SW 1271 (cell line): ENCODE measurements at places on chromosomes 4 and X.

- DNase-seq: no peak
Observed at GRCh38 chr4:36321176-36321575, 39.8 kb downstream of the DTHD1 start.

DNA sequence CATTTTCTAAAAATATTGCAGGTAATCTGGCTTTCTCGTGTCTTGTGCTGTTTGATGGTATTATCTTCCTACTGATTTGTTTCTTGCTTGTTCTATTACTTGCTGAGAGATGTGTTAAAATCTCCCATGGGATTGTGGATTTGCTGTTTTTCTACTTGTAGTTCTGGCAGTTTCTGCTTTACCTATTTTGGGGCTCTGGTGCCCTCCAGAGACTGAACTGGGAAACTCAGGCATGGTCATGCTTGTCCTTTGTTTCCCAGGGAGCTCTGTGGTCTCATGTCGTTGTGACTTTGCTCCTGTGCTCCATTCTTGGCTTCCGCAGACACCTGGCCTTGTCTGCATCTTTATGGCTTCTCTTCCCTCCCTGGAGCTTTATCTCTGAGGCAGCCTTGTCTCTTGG, 39.5 kb downstream of the NSD2 start:
- no peak for DNase-seq

DNA sequence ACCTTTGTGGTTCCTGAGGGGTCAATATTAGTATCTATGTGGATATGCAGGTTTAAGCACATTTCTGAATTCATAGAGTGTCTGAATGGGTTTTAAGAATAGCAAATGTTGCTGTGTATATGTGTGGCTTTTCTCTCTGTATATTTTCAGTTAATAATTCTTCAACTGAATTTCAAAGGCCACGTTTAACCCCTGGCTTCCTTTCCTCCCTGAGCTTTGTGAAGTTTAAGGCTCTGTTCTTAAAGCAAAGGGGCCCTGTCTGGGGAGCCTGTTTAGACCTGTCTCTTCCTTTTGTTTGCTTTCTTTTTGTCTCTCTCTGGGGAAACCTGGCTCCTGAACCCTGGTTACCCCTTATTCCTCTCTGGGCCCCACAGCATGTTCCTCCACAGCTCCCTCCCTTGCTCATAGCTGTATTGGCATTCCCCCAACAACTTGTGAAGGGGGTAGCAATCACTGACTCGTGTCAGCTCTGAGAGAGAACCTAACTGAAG, 139.1 kb downstream of the COL4A6 start:
- DNase-seq: no peak

DNA sequence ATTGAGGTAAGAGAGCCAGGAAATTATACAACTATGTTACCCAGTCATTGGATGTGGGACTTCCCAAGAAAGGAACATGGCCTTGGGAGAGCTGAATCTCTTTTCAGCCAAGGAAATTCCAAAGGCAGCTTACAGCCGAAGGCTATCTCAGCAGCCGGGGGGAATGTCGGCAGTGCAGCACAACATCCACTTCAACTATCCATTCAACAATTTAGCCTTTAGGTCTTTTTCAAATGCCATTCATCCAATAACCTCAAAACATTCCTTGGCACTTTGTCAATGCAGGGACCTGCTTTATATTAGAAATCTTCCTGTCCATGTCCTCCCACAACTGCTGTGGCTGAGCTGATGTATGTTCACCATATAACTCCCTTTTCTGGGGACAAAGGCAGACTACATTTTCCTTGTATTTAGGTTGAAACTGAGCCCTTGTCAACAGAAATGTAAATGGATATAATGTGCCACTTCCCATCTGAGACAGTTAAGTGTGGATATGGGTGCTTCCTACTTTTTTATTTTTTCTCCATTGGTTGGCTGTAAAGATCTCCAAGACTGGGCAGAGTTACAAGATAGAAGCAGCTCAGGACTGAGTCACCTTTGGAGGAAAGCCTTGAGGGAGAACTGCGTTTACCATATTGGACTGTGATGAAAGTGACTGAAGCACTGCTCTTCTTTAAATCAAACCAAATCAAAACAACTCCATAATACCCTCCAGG, 94.8 kb downstream of the GPRIN3 start:
- no peak for DNase-seq

GRCh38 chr4:98092833-98093439, 50.3 kb downstream of the STPG2 start:
- DNase-seq: no peak

GRCh38 chrX:40144576-40144975, 46.8 kb upstream of the BCOR start:
- DNase-seq: no peak

DNA sequence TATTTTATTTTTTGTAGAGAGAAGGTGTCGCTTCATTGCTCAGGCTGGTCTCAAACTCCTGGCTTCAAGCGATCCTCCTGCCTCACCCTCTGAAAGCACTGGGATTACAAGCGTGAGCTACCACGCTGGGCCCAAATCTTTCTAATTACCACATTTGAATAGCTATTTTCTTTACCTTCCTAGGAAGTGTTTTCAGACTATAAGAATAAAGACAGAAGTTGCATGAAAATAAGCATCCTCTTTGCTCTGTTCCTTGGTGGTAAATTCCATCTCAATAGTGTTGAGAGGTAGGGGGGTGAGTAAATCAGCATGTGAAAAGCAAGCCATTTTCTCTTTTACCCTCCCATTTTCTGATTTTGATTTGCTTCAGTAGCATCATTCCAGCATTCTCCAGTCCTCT, 122.4 kb downstream of the LARP7 start:
- DNase-seq: no peak

DNA sequence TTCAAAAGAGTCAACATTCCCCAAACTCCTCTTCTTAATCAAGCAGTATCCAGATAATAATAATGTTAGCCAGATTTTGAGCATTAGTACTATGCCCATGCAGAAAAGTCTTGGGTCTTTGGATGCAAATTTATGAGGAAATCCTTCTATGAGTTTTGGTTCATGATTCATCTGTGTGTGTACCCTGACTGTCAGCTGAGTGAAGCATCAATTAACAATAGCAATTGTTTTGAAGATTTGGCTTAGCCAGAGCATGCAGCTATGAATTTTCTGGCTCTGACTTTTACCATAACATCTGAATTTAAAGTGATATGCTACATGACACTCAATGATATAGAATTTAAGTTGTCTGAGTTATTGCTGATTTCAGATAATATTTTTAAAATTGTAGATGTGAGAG, 145.8 kb downstream of the KLHL4 start:
- DNase-seq: no peak

DNA sequence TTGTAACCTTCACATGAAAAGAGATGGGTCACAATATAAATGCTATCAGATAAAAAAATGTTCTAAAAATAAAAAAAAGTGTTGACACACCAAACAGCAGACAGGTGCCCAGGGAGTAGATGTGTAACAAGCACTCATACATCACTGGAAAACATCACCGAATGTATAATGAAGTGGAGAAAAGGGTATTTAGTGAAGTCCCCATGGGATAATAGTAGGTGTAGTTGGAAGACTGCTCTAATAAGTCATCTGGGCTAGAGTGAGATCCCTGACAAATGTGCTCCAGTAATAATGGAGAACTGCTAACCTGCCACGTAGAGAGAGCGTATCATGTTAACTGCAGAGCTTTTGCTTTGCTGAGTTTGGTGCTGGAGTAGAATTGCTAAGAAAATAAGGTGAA, 152.0 kb downstream of the GRIA2 start:
- DNase-seq: no peak

GRCh38 chr4:156609421-156609820, 362.2 kb downstream of the PDGFC start:
- DNase-seq: no peak

- DNase-seq: no peak
Observed at GRCh38 chr4:52715255-52715897, 35.8 kb downstream of the ERVMER34-1 start.

DNA sequence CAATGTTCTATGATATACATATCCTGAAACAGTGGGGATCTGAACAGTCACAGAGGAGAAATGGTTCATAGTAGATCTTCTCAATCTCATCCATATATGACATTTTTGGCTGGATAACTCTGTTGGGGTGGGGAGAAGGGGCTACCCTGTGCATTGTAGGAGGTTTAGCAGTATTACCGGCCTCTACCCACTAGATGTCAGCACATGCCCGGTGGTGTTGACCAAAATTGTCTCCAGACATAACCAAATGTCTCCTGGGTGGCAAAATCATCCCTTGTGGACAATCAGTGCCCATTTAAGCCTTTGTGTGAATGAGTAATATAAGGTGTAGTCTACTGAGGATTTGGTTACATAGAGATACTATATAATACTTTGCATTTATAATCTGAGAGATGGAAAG, 89.9 kb downstream of the PLS3 start:
- DNase-seq: no peak

GRCh38 chrX:112761242-112762207, 79.1 kb downstream of the AMOT start:
- no peak for DNase-seq

GRCh38 chr4:40246011-40246900, 49.4 kb downstream of the RHOH start:
- no peak for DNase-seq

DNA sequence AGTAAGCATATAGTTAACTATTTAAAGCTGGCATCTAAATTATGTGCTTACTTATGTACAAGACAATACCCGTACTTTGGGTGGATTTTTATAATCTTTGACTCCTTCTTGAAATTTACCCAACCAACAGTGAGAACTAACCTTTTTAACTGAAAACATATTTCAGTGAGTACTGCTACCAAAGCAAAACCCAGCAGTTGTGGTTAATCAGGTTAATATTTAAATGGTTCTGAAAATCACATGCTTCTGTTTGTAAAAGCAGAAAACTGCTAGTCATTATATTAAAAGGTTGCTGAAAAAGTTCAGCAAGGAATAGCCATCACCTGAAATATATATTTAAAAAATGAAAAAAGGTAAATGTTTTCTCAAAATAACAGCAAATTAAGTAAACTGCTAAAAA, 20.0 kb downstream of the UBE2D3 start:
- no peak for DNase-seq

DNA sequence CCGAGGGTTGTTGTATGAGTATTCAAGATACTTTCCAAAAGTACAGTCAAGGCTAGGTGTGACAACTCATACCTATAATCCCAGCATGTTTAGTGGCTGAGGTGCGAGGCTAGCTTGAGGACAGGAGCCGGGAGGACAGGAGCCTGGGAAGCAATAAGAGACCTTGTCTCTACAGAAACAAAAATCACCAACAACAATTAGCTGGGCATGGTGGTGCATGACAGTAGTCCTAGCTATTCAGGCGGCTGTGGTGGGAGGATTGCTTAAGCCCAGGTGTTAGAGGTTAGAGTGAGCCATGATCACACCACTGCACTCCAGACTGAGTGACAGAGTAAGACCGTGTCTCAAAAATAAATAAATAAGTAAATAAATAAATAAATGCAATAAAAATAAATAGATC, 91.6 kb downstream of the TLL1 start:
- no peak for DNase-seq

GRCh38 chr4:108556166-108556565, 64.2 kb upstream of the RPL34 start:
- no peak for DNase-seq

DNA sequence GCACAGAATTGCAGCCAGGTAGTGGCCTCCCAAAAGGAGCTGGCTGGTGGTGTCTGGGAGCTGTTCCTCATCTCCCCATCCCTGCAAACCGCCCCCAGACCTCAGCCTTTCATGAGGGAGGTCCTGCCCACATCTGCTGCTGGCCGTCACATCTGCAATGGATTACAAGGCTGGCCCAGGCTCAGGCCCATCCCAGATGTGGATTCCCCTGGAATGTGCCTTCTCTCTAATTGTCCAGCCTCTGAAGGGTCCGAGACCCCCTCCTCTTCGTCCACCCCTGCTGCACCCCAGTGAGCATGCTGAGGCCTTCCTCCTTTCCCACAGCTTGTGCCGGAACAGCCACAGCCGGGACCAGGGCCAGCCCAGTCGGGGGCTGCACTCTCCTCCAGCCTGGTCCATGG, 115.0 kb upstream of the NALF2 start:
- DNase-seq: no peak

DNA sequence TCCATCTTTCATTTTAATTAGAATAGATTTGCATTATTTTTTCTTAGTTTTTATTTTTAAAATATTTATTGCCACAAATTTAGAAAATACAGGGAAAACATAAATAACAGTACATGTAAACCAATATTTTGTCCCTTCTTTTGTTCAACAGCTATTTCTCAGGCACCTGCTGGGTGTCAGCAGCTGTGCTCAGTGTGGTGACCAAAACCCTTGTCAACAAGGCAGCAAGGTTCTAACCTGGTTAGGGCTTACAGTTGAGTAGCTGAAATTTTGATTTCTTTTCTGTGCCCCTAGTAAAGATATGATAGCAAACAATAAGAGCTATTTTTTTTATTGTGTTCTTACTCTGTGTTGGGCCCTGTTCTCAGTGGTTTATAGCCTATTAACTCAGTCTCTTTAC, 128.1 kb downstream of the PTTG2 start:
- DNase-seq: no peak

DNA sequence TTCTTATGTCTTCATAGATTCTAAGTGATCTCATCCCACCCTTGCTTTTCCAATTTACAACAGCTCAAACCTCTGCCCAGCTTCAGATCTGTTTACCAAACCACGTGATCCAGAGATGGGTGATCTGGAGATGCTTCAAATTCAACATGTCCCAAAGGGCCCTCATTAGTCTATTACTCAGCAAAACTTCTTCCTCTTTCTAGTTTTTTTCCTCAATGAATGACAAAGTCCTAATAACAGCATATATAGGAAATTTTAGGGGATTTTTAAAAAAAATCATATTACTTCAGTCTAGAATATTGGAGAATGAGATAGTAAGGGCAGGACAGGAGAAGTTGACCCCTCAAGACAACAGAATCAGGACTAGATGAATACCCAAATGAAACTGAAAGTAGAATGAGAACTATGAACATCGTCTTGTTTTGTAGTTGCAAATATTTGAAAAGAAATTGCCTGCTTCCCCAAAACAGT, 127.1 kb downstream of the CFAP299 start:
- DNase-seq: no peak

DNA sequence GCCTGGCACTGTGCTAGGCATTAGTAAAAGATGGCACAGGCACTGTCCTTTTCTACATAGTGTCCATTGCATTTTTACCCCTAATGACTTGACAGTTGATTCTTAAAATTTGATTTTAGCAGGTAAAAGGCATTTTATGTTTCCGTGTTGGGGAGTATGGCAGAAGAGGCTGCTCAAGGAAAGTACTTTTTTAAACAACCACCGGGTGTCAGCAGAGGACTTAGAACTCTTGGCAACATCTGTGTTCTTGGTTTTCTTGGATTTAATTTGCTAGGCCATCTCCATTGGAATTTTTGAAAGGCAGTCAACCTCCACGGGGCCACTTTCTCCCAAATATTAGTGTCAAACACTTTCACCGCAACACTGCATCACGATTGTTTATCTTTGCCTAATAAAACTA, 102.9 kb downstream of the TSPAN7 start:
- DNase-seq: no peak

GRCh38 chr4:82123934-82124333, 249.9 kb downstream of the HNRNPD start:
- DNase-seq: no peak

GRCh38 chrX:18945483-18945882, 38.4 kb downstream of the PHKA2 start:
- no peak for DNase-seq
